ENCODE measurements at places on chromosomes 5 and 9.

DNA sequence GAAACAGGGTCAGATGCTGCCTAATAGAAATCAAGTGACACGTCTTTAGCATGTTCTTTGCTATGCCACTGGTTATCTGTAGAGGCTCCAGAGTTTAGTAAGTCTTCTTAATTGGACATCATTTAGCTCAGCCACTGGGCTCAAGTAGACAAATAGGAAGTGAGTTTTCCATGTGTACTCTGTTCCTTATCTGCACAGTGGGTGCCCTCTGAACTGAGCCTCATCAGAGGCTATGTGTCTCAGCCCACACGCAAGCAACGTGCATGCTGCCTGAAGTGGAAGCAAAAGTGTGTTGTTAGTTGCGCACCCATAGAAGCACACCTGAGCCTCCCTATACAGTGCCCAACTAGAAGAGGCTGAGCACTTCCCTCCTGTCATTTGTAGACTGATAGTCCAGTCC is 134.7 kb downstream of the SEMA5A start:
- DNase-seq: no peak

GRCh38 chr9:100066539-100066938 is 32.3 kb downstream of the ERP44 start:
- no peak for DNase-seq

DNA sequence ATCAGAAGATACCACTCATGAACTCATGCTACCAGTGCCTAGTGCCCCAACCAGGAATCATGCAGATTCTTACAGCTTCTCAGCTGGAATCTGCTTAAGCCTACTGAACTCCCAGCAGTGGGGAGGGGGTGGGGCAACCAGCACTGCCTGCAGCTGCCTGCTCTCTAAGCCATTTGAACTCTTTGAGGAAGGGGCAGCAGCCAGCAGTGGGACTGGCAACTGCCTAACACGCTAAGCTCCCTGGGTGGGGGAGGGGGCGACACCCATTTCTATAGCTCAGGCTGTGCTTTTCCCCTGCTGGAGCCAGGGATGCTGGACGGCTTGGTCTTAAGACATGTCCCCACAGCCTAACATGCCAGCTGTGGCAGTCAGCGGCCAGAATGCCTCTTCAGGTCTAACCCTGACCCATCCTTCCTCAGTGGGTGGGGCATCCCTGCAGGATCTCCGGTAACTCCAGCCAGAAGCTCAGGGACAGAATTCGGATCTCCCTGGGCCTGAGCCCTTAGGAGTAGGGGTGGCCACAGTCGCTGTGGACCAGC is 889.7 kb downstream of the CDH9 start:
- DNase-seq: no peak

GRCh38 chr9:89850153-89850552 is 245.3 kb downstream of the GADD45G start:
- DNase-seq: no peak

GRCh38 chr9:109203761-109204360 is 36.8 kb upstream of the FRRS1L start:
- no peak for DNase-seq

DNA sequence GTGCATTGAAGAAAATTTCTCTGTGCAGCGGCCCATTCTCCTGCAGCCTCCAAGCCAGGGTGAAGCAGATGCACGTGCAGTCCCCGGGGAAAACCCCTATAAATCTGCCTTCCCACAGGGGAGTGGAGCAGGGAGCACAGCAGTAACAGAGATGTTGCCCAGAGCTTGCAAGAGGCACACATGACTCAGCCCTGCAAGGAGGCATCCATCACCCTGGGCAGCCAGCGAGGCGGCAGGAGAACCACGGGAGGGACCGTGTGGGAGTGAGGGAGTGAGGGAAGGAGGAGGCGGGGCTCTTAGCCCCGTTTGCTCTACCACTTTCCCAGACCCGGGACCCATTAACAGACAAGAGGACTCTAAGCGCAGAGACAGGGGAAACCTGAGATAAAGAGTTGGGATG is 96.2 kb upstream of the ARAP3 start:
- no peak for DNase-seq

- DNase-seq: no peak
Observed at GRCh38 chr9:880725-881124, 39.2 kb downstream of the DMRT1 start.

GRCh38 chr5:161549106-161549505 is 2.6 kb upstream of the GABRB2 start:
- DNase-seq: no peak

DNA sequence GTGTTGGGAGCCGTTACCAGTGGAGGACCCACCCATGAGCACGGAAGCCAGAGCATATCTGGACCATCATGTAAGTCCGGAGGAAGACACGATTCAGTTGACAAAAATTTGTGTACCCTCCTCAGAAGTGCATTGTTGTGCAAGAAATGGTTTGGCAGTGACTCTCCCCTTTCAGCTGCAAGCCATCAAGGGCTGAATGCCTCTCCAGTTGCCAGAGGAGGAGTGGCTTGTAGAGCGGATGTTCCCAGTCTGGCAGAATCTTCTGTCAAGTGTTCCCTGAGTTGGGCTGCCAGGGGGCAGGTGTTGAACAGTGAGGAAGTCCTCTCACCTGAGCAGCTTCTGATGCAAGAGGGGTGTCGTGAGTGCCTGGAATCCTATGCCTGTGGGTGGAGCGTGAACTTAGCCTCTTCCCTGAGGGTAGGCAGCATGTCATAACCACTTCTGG is 27.6 kb upstream of the CDKN2AIPNL start:
- DNase-seq: peak; percentile 13
